ENCODE measurements at places on chromosomes 3 and 15.
A peak's percentile ranks its signal among the peaks of the same experiment; 100 is the strongest.

DNA sequence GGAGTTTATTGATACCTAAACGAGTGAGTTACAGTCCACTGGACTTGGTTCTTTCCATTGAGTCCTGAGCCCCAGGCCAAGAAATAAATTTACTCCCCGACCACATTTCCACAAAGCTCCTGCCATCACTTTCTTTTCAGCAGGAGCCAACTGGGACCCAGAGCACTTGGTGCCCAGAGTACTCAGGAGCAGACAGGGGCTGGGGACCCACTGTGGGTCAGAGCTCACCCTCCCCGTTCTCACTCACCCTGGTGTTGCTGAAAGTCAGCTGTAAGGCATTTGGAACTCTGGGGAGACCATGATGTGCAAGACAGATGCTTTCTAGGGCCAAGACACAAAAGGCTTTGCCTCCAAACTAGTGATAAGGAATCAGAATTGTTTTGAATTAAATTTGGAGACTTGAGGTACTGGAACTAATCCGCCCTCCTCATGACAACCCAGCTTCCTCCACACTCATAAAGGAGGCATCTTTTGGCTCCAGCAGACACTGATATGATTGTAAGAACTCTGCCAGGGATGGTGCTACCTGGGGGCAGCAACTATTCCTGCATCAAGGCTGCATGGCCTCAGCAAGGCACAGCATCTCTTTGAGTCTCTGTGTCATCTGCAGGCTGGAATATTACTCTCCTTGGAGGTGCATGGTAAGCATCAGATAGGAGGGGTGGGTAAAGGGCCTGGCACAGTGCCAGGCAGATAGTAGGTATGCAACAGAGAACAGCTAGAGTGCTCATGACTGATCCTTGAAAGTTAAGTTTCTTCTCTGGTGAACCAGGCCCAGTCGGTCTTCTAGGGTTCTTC lies 7.3 kb upstream of the CAMK1 start:
- no peaks in the 10 kb centered on the region for H3K27me3 ChIP-seq
- H3K36me3 ChIP-seq: peaks cover 7% of the 10 kb centered on the region
- no peak for DNase-seq
- no peak overlapping the region for H3K27ac ChIP-seq

GRCh38 chr3:122497425-122497824 lies 17.3 kb downstream of the KPNA1 start:
- no peaks in the 10 kb centered on the region for H3K27me3 ChIP-seq
- no peaks in the 10 kb centered on the region for H3K36me3 ChIP-seq
- H3K4me1 ChIP-seq: peaks cover 4% of the 10 kb centered on the region

GRCh38 chr3:169044331-169045113 lies 619.0 kb downstream of the MECOM start:
- H3K36me3 ChIP-seq: no peaks in the 10 kb centered on the region
- no peaks in the 10 kb centered on the region for H3K27me3 ChIP-seq
- H3K4me3 ChIP-seq: no peak overlapping the region
- H3K4me1 ChIP-seq: peaks cover 6% of the 10 kb centered on the region
- DNase-seq: peak; percentile 47

DNA sequence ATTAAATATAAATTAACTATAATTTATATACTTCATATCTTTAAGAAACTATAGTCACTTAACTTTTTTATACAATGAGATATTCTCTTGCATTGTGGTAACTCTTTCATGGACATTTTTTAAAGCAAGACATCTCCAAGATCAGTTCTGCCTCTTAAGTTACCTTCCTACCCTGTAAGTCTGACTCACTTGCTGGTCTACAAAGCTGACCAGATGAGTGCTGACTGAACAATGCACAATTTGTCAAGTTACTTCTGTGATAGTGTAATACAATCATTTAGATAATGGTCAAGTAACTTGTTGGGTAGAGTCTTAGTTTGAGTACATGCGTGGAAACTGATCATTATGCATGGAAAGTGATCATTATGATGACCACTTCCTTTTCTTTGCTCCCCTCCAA lies 145.9 kb downstream of the MEIS2 start:
- no peak overlapping the region for H3K4me3 ChIP-seq
- H3K4me1 ChIP-seq: peaks cover 7% of the 10 kb centered on the region
- H3K27ac ChIP-seq: no peak overlapping the region
- H3K36me3 ChIP-seq: no peaks in the 10 kb centered on the region
- H3K27me3 ChIP-seq: no peaks in the 10 kb centered on the region

DNA sequence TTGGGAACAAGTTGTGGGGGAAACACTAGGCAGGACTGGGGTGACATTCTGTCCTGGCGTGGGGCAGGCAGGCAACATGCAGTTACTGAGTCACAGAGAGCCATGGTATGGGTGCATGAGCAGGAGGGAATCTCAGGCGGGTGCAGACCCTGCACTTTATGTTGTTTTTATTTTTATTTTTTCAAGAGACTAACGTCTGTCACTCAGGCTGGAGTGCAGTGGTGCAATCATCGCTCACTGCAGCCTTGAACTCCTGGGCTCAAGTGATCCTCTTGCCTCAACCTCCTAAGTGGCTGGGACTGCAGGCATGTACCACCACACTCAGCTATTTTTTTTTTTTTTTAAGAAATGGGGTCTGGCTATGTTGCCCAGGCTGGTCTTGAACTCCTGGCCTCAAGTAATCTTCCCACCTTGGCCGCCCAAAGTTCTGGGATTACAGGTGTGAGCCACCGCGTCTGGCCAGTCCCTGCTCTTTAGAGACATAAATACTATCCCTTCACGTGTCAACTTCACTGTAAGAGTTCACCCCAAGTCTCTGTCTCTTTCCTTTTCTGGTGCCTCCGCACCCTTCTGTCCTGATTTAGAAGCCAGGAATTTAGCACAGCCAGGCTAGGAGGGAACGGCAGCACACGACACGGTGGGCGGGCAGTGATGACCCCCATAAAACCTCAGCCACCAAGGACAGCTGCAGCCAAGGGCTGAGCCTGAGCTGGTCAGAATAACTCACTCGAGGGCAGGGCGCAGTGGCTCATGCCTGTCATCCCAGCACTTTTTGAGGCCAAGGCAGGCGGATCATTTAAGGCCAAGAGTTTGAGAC lies 72.8 kb upstream of the IQSEC1 start:
- H3K4me3 ChIP-seq: no peak overlapping the region
- H3K36me3 ChIP-seq: no peaks in the 10 kb centered on the region
- no peak overlapping the region for H3K27ac ChIP-seq
- H3K4me1 ChIP-seq: no peaks in the 10 kb centered on the region

- H3K4me3 ChIP-seq: no peak overlapping the region
- no peaks in the 10 kb centered on the region for H3K36me3 ChIP-seq
- no peaks in the 10 kb centered on the region for H3K27me3 ChIP-seq
These were observed 1.3 kb downstream of the PLA2G4B start for GRCh38 chr15:41839781-41840491.

- H3K36me3 ChIP-seq: no peaks in the 10 kb centered on the region
- H3K27ac ChIP-seq: no peak overlapping the region
- no peaks in the 10 kb centered on the region for H3K27me3 ChIP-seq
- no peaks in the 10 kb centered on the region for H3K4me1 ChIP-seq
- H3K4me3 ChIP-seq: no peak overlapping the region
- DNase-seq: no peak
These were observed 36.7 kb upstream of the NANOGP8 start for GRCh38 chr15:35121611-35122359.

GRCh38 chr3:18609187-18609586 lies 184.0 kb upstream of the SATB1 start:
- no peak for DNase-seq
- no peaks in the 10 kb centered on the region for H3K27me3 ChIP-seq
- no peaks in the 10 kb centered on the region for H3K36me3 ChIP-seq
- no peak overlapping the region for H3K4me3 ChIP-seq
- no peak overlapping the region for H3K27ac ChIP-seq

DNA sequence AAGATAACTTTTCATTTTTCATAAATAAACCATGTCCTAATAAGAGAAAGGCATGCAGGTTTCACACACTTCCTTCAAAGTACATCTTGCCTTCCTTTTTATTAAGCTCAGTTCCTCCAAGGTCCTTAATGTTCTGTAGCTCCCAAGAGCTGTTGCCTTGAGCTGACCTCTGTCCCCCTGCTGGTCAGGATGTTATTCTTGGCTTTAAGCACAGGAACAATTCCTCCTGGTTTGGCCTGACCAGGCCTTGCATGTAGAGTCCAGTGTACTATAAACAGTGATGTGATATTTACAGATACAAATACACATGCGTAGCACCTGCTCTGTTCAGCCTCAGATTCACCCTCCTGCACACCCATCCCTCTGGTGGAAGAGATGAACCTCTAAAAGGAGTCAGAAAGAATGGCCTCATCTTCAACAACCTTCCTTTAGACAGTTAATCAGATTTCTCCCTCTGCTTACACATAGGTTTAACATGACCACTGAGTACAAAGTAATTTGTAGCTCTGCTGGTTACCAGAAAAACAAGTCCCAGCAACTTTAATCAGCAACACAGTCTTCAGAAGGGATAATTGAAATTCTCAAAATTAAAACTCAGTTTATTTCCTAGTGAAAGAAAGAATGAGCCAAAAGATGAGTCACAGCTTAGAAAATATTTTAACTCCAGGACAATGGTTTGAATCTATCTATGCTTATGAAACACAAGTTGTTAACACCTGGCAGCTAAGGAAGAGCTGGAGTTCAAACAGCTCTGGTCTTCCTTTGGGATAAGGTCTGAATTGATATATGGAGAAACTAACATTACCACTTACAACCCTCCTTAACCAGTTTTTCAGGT lies 46.5 kb downstream of the PTPN9 start:
- peaks cover 6% of the 10 kb centered on the region for H3K4me1 ChIP-seq
- no peaks in the 10 kb centered on the region for H3K36me3 ChIP-seq
- H3K27ac ChIP-seq: peak overlapping the region; percentile 17

DNA sequence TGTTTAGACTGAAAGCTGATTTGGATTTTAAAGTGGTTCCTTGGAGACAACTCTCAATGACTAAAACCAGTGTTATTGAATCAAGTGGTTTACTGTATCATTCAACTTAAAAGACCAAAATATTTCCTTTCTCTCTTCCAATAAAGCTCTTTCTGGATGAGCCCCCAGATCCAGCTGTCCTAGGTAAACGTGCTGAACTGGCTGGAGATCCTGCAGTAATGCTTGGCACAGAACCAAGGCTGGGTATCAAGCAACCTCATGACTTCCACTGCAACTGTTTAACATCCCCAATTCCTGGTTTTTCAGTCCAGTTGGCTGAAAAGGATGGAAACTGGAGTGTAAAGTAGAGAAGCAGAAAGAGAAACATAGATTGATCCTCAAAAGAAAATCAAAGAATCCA lies 28.9 kb downstream of the SEC22C start:
- no peaks in the 10 kb centered on the region for H3K27me3 ChIP-seq
- no peaks in the 10 kb centered on the region for H3K4me1 ChIP-seq
- H3K27ac ChIP-seq: no peak overlapping the region
- no peak for DNase-seq

DNA sequence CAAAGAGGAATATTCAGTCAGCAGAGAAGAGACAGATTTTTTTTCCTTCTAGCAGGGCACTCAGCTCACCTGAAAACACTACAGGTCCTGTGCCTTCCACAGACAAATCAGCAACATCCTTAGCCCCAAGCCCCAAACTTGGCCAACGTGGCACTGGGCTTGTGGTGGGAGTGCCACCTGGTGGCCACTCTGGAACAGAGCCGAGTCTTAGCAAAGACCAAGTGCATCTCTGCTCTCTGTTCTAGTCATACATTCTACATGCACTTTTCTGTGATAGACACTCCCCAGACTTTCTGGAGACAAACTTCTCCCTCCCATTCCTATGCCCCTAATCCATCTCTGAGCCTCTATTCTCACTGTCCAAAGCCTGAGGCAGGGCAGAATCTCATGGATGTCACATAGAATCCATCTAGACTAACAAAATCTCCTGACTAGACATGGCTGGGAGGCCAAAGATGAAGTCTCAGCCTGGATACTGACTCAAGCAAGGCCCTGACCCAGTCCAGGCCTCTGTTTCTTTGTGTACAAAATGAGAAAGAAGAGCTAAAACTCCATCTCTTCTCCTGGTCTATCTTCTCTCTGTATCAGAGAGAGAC lies 5.1 kb upstream of the SEMA7A start:
- H3K36me3 ChIP-seq: no peaks in the 10 kb centered on the region
- H3K27ac ChIP-seq: no peak overlapping the region
- H3K4me3 ChIP-seq: no peak overlapping the region
- DNase-seq: peak; percentile 75

- H3K4me1 ChIP-seq: no peaks in the 10 kb centered on the region
- DNase-seq: no peak
- no peaks in the 10 kb centered on the region for H3K36me3 ChIP-seq
- H3K27me3 ChIP-seq: no peaks in the 10 kb centered on the region
- H3K27ac ChIP-seq: no peak overlapping the region
- no peak overlapping the region for H3K4me3 ChIP-seq
These were observed 75.6 kb upstream of the SNTN start for GRCh38 chr3:63576846-63577245.

DNA sequence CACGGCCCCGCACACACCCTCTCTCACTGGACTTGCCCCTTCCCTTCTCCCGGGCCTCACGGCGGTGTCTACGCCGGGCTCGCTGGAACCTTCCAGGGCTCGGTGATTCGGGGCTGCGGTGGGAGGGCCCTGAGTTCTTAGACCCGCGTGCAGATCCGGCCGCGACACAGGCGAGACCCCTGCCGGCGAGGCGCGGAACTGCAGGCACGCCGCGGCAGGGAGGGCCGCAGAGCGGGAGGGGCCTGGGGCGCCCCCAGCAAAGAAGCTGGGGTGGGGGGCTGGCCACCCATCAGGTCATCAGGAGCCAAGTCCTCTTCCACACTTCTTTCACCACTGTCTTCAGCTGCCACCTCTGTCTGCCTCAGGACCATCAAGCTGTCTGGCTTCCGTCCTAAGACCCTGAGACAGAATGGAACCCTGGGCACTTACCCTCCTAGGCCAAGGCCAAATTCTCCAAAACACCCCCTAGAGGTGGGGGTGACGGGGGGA lies 164.5 kb downstream of the XXYLT1 start:
- H3K27ac ChIP-seq: no peak overlapping the region
- H3K36me3 ChIP-seq: peaks cover 1% of the 10 kb centered on the region
- peak; percentile 61 for DNase-seq
- H3K4me3 ChIP-seq: no peak overlapping the region
- H3K4me1 ChIP-seq: peaks cover 3% of the 10 kb centered on the region

- H3K27me3 ChIP-seq: no peaks in the 10 kb centered on the region
- H3K36me3 ChIP-seq: no peaks in the 10 kb centered on the region
- no peak overlapping the region for H3K4me3 ChIP-seq
- no peak overlapping the region for H3K27ac ChIP-seq
These were observed 974.4 kb upstream of the ALCAM start for GRCh38 chr3:104392327-104392726.

DNA sequence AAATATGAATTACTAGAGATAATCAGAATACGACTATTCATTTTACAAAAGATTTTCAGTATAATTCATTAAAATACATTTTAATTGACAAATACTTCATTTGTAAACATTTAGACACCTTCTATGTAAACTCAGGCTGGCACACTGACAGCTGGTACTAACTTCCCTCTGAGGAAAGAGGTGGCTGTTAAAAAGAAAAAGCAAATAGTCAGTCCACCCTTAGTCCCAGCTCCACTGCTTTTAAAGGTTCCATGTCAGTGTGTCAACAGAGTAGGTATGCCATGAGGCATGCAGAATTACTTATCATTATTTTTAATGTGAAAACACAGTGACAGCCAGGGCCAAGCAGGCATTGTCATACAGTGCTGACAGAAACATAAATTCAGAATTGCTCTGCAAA lies 16.1 kb downstream of the TM6SF1 start:
- no peak for DNase-seq
- no peaks in the 10 kb centered on the region for H3K4me1 ChIP-seq
- H3K36me3 ChIP-seq: no peaks in the 10 kb centered on the region
- no peak overlapping the region for H3K4me3 ChIP-seq
- H3K27ac ChIP-seq: no peak overlapping the region
